Natural killer cell treated with Interleukin-12 subunit alpha and Interleukin-12 subunit beta and Interleukin-15 and Interleukin-18, amount 100 ng/mL, for 72 hours (primary cell): ENCODE measurements at places on chromosomes 12 and 14. TPM values are rescaled to one million over a fixed set of nuclear protein-coding genes. Genes with fewer than 3 reads are reported as not detected.

DNA sequence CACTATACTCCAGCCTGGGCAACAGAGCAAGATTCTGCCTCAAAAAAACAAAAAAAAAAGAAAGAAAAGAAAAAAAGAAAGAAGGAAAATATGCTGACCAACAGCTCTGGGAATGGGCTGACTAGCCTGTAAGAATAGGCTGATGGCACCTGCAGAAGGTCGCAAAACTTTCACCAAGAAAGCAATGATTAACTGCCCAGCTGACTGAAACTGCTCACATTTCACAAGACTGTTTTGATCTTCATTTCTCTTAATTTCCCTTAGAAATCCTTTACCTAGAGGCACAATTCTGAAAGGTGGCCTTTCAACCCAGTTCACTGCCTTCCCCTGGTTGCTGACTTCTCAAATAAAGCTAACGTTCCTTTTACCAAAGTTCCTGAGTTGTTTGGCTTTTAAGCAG is 12.4 kb downstream of the BEST3 start:
- no peak overlapping the region for H3K4me3 ChIP-seq
- DNase-seq = no peak
- peaks cover 19% of the 10 kb centered on the region for H3K27me3 ChIP-seq
- H3K27ac ChIP-seq = no peak overlapping the region
- H3K36me3 ChIP-seq = no peaks in the 10 kb centered on the region

GRCh38 chr12:88958946-88959345 is 378.7 kb upstream of the KITLG start:
- H3K36me3 ChIP-seq = no peaks in the 10 kb centered on the region
- no peaks in the 10 kb centered on the region for H3K4me1 ChIP-seq
- peaks cover 8% of the 10 kb centered on the region for H3K27me3 ChIP-seq
- no peak overlapping the region for H3K4me3 ChIP-seq

DNA sequence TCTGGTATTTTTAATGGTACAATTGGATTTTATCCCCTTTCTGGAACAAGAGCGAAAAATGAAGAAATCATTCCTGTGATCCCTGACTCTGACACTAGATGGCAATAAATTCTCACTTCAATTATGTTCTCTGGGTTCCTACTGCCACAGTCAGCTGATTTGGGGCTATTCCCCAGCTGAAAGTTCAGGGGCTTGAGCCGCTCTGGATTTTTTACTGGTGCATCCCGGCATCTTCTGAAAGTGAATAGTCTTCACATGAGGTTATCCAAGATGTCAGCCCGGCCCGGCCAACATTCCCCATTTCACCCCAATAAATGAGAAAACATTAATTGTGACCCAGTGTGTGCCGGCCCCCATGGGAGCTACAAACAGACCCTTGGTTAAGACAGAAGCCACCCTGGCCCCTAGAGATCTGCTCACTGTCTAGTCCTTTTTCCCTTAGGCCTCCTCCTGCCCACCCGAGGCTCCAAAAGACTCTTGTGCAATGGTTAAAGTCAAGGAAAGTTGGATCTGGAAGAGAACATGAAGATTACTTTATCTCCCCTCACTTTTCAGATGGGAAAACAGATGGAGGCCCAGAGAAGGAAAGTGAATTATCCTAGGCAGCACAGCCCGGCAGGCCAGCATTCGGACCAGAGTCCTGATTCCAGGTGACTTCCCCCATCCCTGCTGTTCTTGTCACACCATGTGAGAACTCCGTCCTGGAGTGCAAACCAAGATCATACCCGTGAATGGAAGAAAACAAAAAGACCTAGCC is 20.8 kb downstream of the CKAP4 start:
- H3K36me3 ChIP-seq = no peaks in the 10 kb centered on the region
- H3K4me1 ChIP-seq = peaks cover 7% of the 10 kb centered on the region
- no peak for DNase-seq

DNA sequence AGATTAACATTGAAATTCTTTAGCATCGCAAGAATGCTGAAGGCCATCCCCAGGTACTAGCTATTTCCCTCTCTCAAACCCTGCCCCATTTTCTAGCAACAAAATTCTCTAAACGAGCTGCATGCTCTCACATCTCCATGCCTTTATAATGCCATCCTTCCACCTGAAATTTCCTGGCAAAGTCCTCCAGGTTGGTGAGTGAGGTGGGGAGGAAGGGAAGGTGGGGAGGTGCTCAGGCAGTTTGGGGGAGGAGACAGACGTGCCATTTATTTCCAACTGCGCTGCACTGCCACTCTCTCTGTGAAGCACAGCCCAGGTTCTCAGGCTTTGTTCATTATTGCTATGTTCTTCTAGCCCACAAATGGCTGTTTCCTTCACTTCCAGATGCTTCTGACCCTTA is 208.4 kb downstream of the PAWR start:
- DNase-seq = no peak
- H3K27ac ChIP-seq = no peak overlapping the region
- no peaks in the 10 kb centered on the region for H3K27me3 ChIP-seq
- H3K4me1 ChIP-seq = no peaks in the 10 kb centered on the region
- no peaks in the 10 kb centered on the region for H3K36me3 ChIP-seq

GRCh38 chr14:30158299-30158698 is 230.7 kb upstream of the PRKD1 start:
- H3K27me3 ChIP-seq = no peaks in the 10 kb centered on the region
- H3K4me3 ChIP-seq = no peak overlapping the region
- no peak for DNase-seq
- H3K27ac ChIP-seq = no peak overlapping the region
- no peaks in the 10 kb centered on the region for H3K36me3 ChIP-seq

Gene MUCL1
- total RNA-seq = 5.9 TPM

- no peaks in the 10 kb centered on the region for H3K4me1 ChIP-seq
- no peak overlapping the region for H3K4me3 ChIP-seq
- no peaks in the 10 kb centered on the region for H3K36me3 ChIP-seq
- no peak overlapping the region for H3K27ac ChIP-seq
Measured at GRCh38 chr12:132103542-132104308, 40.4 kb downstream of the DDX51 start.

Gene HPD
- not detected for total RNA-seq

Gene KLRB1
- 10.5 TPM for total RNA-seq

Gene ENDOU
- not detected for total RNA-seq

GRCh38 chr12:73221836-73222235 is 949.7 kb downstream of the TRHDE start:
- no peak for DNase-seq
- H3K36me3 ChIP-seq = no peaks in the 10 kb centered on the region
- H3K4me1 ChIP-seq = no peaks in the 10 kb centered on the region
- H3K4me3 ChIP-seq = no peak overlapping the region
- H3K27me3 ChIP-seq = no peaks in the 10 kb centered on the region

DNA sequence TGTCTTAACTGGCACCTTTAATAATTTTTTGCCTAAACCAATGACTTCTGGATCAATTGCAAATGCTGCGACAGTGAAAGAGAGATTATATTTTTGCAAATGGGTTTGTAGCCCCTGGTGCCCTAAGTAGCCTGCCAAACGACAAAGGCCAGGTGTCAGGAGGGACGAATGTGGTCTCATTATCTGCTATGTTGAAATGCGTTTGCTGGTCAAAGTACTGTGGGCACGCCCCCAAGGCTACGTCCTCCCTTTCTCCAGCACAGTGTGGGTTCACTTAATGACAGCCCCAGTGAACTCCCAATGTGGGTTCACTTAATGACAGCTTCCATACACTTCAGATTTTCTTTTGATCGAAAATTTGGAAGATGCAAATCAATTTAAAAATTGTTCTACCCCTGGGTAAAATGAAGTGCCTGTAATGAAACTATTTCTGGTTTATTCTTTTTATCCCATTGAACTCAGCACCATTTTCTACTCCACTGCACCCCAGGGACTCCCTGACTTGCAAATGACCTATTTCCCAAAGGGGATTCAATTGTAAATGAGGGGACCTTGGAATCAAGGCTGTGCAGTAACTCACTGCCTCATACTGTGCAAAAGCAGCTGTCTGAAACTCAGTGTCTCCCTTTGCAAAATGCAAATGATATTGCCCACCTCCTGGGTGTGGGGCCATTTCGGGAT is 1.4 kb downstream of the SERPINA11 start:
- no peaks in the 10 kb centered on the region for H3K36me3 ChIP-seq
- H3K4me3 ChIP-seq = no peak overlapping the region
- H3K27ac ChIP-seq = no peak overlapping the region
- no peak for DNase-seq
- H3K27me3 ChIP-seq = peaks cover 43% of the 10 kb centered on the region

DNA sequence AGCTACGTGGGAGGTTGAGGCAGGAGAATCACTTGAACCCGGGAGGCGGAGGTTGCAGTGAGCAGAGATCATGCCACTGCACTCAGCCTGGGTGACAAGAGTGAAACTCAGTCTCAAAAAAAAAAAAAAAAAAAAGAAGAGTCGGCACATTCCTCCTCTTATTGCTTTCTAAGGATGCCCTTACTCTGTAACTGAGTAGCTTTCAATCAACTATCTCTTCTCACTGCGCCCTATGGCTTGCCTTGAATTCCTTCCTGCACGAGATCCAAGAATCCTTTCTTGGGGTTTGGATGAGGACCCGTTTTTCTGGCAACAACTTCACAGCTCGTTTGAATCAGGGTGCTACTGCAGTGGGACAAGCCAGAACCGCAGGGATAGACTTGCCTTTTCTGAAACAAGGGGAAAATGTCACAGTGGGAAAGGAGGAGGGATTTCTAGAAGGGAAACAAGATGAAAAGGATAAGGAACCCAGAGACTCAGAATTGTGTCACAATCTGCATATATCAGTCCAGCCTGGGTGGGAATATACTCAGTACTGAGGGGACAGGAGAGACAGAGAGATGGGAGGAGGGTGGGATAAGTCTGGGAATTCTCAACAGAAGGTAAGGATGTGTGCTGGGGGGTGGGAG is 16.1 kb upstream of the RND1 start:
- H3K4me1 ChIP-seq = no peaks in the 10 kb centered on the region
- DNase-seq = no peak
- peaks cover 22% of the 10 kb centered on the region for H3K27me3 ChIP-seq
- no peak overlapping the region for H3K27ac ChIP-seq
- no peak overlapping the region for H3K4me3 ChIP-seq

- no peak for DNase-seq
- H3K4me1 ChIP-seq = peaks cover 26% of the 10 kb centered on the region
- peaks cover 16% of the 10 kb centered on the region for H3K36me3 ChIP-seq
- no peaks in the 10 kb centered on the region for H3K27me3 ChIP-seq
Measured at GRCh38 chr12:67484791-67485480, 163.6 kb upstream of the DYRK2 start.

Gene PKP2
- total RNA-seq = 0.25 TPM

- no peak for DNase-seq
- no peaks in the 10 kb centered on the region for H3K27me3 ChIP-seq
- H3K4me3 ChIP-seq = no peak overlapping the region
- no peaks in the 10 kb centered on the region for H3K4me1 ChIP-seq
- no peaks in the 10 kb centered on the region for H3K36me3 ChIP-seq
Measured at GRCh38 chr12:87766044-87766443, 263.2 kb downstream of the C12orf50 start.

GRCh38 chr12:89650239-89650638 is 58.4 kb downstream of the ATP2B1 start:
- no peak overlapping the region for H3K4me3 ChIP-seq
- H3K4me1 ChIP-seq = peaks cover 27% of the 10 kb centered on the region
- no peaks in the 10 kb centered on the region for H3K27me3 ChIP-seq
- H3K36me3 ChIP-seq = peaks cover 17% of the 10 kb centered on the region
- no peak overlapping the region for H3K27ac ChIP-seq
- DNase-seq = no peak

GRCh38 chr12:51475543-51475942 is 50.9 kb downstream of the SLC4A8 start:
- DNase-seq = no peak
- no peaks in the 10 kb centered on the region for H3K36me3 ChIP-seq
- no peaks in the 10 kb centered on the region for H3K4me1 ChIP-seq
- no peak overlapping the region for H3K4me3 ChIP-seq
- no peak overlapping the region for H3K27ac ChIP-seq
- no peaks in the 10 kb centered on the region for H3K27me3 ChIP-seq

GRCh38 chr12:98417266-98417665 is 98.1 kb upstream of the TMPO start:
- H3K27ac ChIP-seq = no peak overlapping the region
- H3K36me3 ChIP-seq = no peaks in the 10 kb centered on the region
- no peak for DNase-seq
- H3K27me3 ChIP-seq = peaks cover 6% of the 10 kb centered on the region
- no peak overlapping the region for H3K4me3 ChIP-seq
- H3K4me1 ChIP-seq = peaks cover 8% of the 10 kb centered on the region

Gene KRT72
- total RNA-seq = not detected

Gene GNB3
- total RNA-seq = not detected

GRCh38 chr14:51087031-51087441 is 7.9 kb downstream of the TRIM9 start:
- H3K36me3 ChIP-seq = no peaks in the 10 kb centered on the region
- DNase-seq = no peak
- H3K27ac ChIP-seq = no peak overlapping the region
- peaks cover 6% of the 10 kb centered on the region for H3K27me3 ChIP-seq

GRCh38 chr12:6368906-6369525 is 6.3 kb downstream of the SCNN1A start:
- peak overlapping the region; percentile 85 for H3K27ac ChIP-seq
- H3K36me3 ChIP-seq = no peaks in the 10 kb centered on the region
- peaks cover 37% of the 10 kb centered on the region for H3K4me1 ChIP-seq
- DNase-seq = no peak
- no peak overlapping the region for H3K4me3 ChIP-seq
- no peaks in the 10 kb centered on the region for H3K27me3 ChIP-seq

Gene LGALS3
- total RNA-seq = 161 TPM

Gene TSPAN11
- total RNA-seq = not detected

DNA sequence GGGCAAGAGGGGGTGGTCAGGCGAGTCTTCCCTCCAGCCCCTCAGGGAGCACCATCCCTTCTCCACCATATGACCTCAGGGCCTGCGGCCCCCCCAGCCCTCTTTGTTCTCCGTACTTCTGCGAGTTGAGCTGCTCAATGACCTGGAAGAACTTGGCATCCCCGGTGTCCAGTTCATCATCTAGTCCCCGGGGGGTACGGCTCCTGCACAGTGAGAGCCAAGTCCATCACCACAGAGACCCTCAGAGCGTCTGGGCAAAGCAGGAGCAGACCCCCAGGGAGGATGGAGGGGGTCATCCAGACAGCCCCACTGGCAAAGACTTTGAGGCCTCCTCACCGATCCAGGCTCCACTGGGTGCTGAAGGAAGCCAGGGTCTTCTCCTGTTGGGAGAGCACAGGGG is 8.9 kb downstream of the ADCY4 start:
- no peak for DNase-seq
- H3K27me3 ChIP-seq = peaks cover 8% of the 10 kb centered on the region
- no peak overlapping the region for H3K4me3 ChIP-seq
- H3K27ac ChIP-seq = no peak overlapping the region
- no peaks in the 10 kb centered on the region for H3K36me3 ChIP-seq
- H3K4me1 ChIP-seq = peaks cover 36% of the 10 kb centered on the region

Gene ZNF740
- 53.1 TPM for total RNA-seq

GRCh38 chr14:100542619-100543205 is 44.5 kb downstream of the BEGAIN start:
- H3K36me3 ChIP-seq = no peaks in the 10 kb centered on the region
- H3K27me3 ChIP-seq = no peaks in the 10 kb centered on the region
- no peak overlapping the region for H3K4me3 ChIP-seq
- H3K4me1 ChIP-seq = no peaks in the 10 kb centered on the region
- no peak for DNase-seq
